ENCODE measurements at places on chromosomes 6 and 20. TPM values are rescaled to one million over a fixed set of nuclear protein-coding genes. Genes with fewer than 3 reads are reported as not detected.

The CCN2 gene
- total RNA-seq = not detected

The OPN5 gene
- not detected for total RNA-seq

The LRRC1 gene
- 1.0 TPM for total RNA-seq

The MC3R gene
- not detected for total RNA-seq

The HLA-DMB gene
- 4.5 TPM for total RNA-seq

The CYP21A2 gene
- 0.49 TPM for total RNA-seq

Measured in activated naive CD4-positive, alpha-beta T cell treated with anti-CD3 and anti-CD28 coated beads, Interleukin-2, amount 50 U/mL, for 72 hours (primary cell).